Activated T-cell treated with anti-CD3 and anti-CD28 coated beads for 4 hours (primary cell): ENCODE measurements at places on chromosomes 5 and 9.

- no peak for DNase-seq
These were observed 3.0 kb upstream of the CRB2 start for GRCh38 chr9:123353041-123353440.

DNA sequence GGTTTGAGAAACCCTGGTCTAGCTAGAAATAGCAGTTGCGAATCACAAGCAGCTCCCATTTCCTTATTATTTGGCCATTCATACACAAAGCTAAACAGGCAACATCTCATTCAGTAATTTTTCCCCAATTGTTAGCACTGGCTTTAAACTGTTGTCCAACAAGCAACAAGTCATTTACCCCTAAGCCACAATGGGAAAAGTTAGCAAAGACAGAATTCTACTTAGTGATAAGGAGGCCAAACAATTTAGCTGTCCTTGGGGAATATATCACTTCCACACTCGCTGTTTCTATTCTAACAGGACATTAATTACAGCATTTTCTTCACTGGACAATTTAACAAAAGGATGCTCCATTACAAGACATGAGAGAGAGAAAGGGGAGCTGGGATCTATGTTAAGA lies 2.8 kb downstream of the MYO10 start:
- DNase-seq = no peak

- no peak for DNase-seq
These were observed 21.3 kb downstream of the ABCA1 start for GRCh38 chr9:104906441-104907277.

GRCh38 chr5:142245786-142246185 lies 79.0 kb downstream of the SPRY4 start:
- no peak for DNase-seq

- DNase-seq = no peak
These were observed 820.8 kb upstream of the EDIL3 start for GRCh38 chr5:85205430-85205829.

- DNase-seq = no peak
These were observed 112.6 kb downstream of the TMC1 start for GRCh38 chr9:72633966-72634365.

- no peak for DNase-seq
These were observed 66.4 kb downstream of the RETREG1 start for GRCh38 chr5:16550316-16550952.

GRCh38 chr5:134131578-134132350 lies 17.3 kb downstream of the TCF7 start:
- DNase-seq = no peak

GRCh38 chr5:39469777-39470415 lies 45.1 kb upstream of the DAB2 start:
- no peak for DNase-seq

GRCh38 chr9:133803028-133803585 lies 65.0 kb upstream of the SARDH start:
- DNase-seq = no peak

DNA sequence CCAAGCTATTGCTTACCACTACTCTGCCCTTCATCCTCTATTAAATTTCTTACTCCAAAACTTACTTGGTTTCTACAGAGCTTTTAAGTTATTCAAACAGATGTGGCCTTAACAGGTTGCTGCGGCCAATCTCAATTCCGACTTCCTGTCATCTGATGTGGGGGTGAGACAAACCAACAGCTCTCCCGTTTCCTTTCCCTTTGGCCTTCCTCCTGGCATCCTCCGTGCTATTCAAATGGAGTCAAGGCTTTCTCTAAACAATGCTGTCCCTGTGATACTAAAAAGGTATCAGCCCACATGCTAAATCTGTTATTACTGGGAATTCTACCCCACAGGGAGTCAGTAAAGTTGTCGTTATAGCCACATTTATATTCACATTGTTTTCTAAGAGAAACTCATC lies 11.8 kb downstream of the RBM18 start:
- no peak for DNase-seq

DNA sequence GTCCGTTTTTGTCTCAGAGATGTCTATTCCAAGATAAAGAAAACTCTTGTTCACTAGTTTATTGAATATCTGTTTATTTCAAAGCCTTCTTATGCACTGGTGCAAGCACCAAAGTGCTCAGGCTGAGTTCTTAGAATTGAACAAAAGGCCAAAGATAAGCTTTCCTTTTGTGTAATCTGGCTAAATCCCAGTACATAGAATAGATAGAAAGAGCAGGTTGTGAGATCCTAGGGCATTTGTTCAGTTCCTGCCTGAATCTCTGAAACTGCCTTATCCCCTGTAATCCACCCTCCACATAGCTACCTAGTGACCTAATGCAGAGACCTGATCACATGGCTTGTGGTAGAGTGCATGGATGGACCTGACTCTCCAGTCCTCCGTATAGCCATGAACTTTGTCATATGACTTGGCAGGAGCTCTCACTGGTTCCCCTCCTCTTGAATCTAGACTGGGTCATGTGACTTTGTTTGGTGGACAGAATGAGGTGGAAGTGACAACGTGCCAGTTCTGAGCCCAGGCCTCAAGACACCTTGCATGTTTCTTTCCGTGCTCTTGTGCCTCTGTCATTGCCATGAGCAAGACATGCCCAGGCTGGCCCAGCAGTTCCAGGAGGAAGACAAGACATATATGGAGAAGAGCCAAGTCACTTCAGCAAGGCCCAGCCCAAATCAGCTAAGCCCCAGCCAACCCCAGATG lies 139.3 kb upstream of the SHB start:
- no peak for DNase-seq

- DNase-seq = no peak
These were observed 78.8 kb downstream of the GIN1 start for GRCh38 chr5:103041071-103041676.

- no peak for DNase-seq
These were observed 91.4 kb downstream of the TMEM167A start for GRCh38 chr5:82985763-82986162.

GRCh38 chr5:116377276-116378006 lies 197.2 kb downstream of the SEMA6A start:
- DNase-seq = no peak

DNA sequence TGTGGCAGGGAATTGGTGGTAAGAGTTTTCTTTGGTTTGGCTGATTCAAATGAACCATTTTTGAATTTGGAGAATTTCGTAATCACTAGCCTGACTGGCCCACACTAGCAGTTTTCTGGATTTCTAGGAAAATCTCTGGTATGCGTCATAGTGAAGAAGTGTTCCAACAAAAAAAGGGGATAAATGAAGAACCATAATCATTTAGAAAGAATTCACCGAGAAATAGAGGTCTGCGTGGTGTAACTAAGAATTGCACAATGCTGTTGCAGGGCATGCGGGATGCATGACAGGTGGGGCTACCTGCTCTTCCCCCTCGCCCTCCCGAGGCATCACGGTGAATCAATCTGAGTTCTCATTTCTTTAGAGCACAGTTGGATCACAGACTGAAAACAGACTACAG lies 232.3 kb upstream of the PAPPA start:
- DNase-seq = no peak

DNA sequence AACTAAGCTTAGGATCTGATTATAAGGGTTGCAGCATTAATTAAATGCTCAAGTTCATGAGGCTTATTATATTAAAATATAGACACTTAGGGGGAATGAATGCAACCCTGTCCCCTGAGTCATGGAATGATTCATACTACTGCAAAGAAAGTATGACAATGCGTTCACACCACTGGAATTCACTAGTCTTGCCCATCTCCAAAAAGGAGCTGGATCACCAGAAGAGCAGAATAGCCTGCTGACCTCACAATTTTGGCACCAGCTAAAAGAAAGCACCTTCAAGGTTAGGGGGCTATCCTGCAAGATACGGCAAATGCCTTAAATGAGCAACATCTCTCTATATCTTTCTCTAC lies 32.0 kb upstream of the TMED7 start:
- no peak for DNase-seq

DNA sequence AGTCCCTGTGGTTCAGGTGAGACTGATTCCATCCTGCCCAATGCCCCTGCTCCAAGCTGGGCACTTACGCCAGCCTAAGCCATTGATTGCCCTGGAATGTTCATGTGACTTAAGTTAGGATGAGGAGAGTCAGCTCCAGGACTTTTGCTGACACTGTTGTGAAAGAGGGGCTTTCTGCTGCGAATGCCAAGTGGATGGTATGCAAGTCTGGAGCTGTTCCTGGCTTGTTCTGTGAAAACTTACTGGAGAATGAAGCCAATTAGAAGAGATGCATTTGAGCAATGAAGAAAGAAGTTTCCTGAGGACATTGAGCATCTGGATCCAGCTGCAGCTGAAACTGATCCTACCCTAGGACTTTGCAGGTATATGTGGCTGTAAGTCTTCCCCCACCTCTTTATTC lies 61.2 kb upstream of the ZFR start:
- no peak for DNase-seq

- no peak for DNase-seq
These were observed 246.3 kb upstream of the DAP start for GRCh38 chr5:11007269-11007870.

DNA sequence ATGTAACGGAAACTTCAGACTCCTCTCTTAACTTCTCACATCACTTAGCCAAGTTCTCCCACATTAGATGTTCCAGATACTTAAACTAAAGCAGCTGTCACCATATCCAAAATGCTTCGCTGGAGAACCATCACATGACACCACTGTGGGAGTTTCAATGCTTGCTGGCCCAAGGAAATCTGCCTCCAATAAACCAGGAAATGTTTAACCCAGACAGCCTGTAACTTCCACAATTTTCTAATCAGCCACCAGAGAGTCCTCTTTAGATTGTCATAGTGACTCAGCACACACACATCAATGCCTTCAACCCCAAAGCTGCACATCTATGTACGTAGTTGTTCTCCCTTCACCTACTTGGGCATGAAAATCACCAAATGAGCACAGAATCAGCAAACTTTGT lies 118.7 kb downstream of the LPAR1 start:
- no peak for DNase-seq

DNA sequence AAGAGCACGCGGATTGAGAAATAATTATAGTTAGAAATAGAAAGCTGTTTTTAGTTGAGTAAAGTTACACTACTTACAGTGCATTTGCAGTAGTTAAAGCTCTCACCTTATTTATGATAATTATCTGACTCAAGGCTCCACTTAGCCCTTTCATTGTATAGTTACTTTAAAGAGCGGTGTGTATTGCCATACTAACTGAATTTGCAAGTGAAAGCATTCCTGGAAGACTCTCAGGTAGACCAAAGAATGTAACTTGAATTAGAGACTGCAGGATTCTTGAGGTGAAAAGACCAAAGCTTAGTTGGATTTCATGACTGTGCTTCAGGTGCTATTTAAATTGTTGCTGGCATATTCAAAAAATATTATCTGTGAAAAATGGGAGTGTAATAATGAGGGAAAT lies 4.2 kb upstream of the RASA1 start:
- no peak for DNase-seq

- DNase-seq = no peak
These were observed 14.6 kb downstream of the IL33 start for GRCh38 chr9:6230037-6230780.

GRCh38 chr9:122946461-122947005 lies 5.7 kb downstream of the RABGAP1 start:
- no peak for DNase-seq

DNA sequence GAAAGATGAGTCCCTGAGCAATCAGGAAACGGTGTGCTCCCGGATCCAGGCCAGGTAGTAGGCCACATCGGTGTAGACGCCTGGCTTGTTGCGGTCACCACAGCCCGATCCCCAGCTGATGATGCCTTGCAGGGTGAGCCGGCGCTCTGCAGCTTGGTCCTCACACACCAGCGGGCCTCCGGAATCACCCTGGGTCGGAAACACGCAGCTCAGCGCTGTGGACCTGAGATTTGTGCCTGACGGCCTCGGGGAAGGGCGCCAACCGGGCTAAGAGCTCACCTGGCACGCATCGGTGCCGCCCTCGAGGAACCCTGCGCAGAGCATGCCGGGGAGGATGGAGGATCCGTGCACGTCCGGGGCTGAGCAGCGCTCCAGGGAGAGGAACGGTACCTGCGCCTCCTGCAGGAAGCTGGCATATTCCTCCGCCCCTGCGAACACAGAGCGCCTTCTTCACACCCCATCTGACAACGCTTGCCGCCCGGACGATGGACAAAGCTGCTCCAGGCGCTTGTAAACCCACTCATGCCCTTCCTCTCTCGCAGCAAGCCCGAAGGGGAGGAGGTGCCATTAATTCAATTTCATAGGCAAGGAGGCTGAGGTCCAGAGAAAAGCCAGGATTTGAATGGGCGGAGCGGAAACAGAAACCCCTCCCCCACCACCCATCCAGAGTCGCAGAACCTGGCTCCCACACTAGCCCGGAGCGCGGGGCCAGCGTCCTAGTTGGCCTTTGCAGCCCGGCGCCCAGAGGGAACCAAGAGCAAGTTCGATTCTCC lies 2.0 kb upstream of the PFN3 start:
- peak; percentile 37 for DNase-seq

DNA sequence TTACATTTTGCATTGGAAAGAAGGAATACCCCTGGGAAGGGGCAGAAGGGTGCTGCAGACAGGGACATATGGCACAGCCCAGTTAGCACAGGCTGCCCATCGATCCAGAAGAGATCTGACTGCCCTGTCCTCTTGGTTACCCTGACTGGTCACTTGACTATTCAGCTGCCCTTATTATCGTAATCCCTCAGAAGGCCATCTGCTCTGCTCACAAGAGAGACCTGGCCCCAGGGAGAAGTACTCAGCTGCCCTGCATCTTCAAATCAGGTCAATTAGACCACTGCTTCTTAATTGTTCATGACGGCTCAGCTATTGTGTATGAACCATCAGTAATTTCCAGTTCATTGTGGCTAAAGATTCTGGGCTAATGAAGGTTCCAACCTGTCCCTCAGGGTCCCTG lies 345.0 kb downstream of the TLE1 start:
- no peak for DNase-seq

DNA sequence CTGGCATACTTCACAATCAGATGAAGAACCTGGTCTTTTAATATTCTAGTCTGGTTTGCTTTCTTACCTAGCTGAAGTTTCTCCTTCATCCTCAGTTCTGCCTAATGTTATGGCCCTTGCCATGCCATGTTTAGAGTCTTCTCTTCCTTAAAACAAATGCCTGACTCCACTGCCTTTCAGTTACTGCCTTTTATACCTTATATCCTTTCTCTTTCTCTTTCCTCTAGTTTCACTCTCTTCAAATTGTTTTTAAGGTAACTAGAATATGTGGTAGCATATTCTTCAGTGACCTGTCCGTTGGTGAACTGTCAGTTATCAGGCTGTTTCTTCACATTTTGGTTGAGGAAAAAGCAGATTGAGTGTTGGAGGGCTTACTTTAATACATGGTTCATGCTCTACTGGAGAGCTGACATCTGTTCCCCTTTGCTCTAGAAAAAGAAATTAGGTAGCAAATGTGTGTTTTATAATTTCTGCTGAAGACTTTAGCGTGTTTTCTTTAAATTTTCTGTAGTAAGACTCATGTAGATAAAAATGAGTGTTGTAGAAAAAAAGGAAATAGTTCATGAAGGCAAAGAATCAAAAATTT lies 103.8 kb downstream of the DMXL1 start:
- DNase-seq = no peak

DNA sequence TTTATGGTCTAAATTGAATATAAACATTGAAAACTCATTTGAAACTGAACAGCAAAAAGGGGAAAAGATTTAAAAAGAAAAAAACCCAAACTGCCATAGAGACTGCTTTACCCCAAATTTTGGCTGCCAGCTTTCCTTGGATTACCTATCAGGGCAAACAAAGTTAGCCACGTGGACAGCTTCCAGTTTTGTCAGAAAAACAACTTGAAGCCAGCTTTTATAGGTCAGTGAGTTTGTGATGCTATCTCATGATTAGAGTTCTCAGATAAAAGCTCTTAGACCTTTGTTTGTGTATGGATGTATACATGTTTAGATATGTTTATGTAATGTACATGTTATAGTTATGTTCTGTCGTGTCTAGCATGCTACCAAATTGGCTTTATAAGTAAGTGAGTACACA lies 16.1 kb downstream of the FBP2 start:
- DNase-seq = no peak

GRCh38 chr9:32581512-32582143 lies 8.7 kb upstream of the NDUFB6 start:
- DNase-seq = peak; percentile 4
